Activated naive CD4-positive, alpha-beta T cell treated with anti-CD3 and anti-CD28 coated beads, Interleukin-2, amount 50 U/mL, for 16 hours (primary cell): ENCODE measurements at places on chromosomes 7 and 10.

DNA sequence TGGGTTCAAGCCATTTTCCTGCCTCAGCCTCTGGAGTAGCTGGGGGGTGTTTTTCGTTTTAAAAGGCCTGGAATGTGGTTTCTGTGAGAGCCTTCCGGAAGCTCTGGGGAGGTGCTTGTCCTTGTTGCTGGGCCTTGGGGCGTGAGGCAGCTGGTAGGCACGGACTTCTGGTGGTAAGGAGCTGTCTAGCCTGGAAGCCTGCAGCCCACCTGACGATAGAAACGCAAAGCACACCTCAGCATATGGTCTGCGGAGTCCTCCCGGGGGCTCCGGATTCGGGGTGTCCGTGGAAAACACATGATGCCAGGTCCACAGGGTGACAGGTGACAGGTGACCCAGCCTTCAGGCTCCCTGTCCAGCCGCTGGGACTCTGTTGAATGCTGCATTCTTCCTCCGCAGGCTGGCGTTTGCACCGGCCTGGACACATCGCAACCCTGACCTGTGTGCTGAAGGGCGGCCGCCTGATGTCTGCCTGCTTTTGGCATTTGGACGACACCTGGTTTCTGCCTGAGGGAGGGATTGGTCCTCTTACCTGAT is 37.3 kb downstream of the INPP5A start:
- DNase-seq = no peak

GRCh38 chr10:43064331-43065075 is 12.4 kb upstream of the RET start:
- no peak for DNase-seq

GRCh38 chr10:82817676-82818422 is 942.9 kb downstream of the NRG3 start:
- no peak for DNase-seq

GRCh38 chr7:100686201-100686821 is 7.7 kb downstream of the GIGYF1 start:
- DNase-seq = no peak

DNA sequence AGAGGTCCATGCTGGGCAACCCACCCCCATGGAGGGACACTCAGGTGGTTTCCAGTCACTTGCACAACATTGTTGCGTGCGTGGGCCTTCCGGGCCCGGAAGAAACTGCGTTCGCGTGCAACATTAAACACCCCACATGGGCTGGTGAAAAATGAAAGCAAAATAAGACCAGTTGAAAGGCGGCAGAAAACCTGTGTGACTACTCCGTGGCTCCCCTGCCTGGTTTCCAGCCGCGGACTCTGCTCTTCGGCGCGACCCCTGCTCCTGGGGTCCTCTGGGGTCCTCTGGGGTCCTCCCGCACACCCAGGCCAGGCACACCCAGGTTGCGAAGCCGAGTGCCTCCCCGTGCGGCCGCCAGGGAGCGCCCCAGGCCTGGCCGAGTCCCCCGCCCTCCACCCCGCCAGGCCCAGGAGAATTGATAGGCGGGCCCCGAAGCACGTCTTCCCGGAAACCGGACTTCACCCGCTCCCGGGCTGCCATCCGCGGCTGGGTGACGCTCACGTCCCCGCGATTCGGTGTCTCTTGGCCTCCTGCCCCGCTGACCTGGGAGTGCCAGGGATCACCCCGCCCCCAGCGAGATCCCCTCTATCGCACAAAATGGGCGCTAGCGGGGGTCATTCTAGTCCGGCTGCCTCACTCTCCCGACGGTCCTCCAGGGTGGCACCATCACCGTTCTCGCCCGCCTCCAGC is 1.9 kb upstream of the SH2D4B start:
- peak; percentile 73 for DNase-seq

- DNase-seq = no peak
These were observed 804 bp downstream of the TMEM106B start for GRCh38 chr7:12211711-12212485.

DNA sequence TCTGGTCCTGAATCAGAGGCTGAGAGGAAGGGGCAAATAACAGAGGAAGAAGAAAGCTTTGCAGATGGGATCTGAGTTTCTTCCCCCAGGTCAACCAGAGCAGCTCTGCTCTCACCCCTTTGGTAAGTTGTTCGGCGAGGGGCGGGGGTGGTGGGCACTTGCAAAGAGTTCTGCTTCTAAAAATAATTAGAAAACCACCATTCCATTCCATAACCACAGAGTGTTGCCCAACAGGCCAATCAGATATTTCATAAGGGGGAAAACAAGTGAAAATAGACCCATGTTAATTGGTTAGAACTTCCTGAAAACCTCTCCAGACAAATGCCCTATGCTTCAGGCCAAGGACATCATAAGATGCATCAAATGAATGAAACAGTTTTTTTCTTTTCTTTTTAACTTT is 43.6 kb upstream of the R3HCC1L start:
- DNase-seq = no peak

GRCh38 chr10:121754666-121755065 is 156.4 kb upstream of the FGFR2 start:
- no peak for DNase-seq

GRCh38 chr10:30784897-30785605 is 155.5 kb upstream of the LYZL2 start:
- DNase-seq = peak; percentile 31

DNA sequence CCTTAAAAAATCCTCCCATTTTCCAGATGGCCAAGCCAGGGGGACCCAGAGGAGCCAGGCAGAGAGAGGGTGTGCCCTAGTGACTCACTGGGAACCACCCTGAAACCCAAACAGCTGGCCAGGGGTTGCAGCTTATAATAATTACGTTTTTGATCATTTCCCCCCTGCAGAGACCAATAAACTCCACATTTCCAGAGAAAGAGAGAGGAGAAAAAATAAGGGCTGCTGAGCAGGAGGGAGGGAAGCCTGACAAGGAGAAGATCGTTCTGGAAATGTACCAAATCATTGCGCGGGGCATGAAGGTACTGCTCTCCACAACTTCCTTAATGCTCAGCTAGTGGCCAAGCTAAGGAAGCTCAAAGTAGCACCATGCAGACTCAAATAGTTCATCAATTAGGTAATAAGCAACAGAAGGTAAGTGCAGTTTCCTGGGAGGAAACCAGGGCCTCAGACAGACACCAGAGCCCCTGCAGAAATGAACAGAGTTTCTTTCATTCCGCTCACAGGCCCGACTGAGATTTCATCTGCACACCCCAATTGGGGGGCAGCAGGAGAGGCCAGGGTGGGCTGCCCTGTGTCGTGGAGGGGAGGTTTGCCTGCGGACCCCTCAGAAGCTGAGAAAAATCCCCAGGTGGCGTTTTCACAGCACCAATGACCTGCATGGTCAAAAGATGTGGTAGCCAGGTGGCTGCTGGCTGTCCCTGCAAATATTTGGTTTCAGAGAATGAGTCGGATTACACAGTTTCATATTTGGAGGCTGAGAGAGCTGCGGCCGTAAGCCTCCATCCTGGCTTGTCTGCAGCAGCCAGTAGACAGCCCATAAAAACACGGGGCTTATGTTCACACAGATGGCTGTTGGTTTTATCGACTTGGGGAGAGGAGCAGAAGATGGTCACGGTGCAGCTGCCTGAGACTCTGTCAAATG is 153.2 kb upstream of the LYZL2 start:
- no peak for DNase-seq

DNA sequence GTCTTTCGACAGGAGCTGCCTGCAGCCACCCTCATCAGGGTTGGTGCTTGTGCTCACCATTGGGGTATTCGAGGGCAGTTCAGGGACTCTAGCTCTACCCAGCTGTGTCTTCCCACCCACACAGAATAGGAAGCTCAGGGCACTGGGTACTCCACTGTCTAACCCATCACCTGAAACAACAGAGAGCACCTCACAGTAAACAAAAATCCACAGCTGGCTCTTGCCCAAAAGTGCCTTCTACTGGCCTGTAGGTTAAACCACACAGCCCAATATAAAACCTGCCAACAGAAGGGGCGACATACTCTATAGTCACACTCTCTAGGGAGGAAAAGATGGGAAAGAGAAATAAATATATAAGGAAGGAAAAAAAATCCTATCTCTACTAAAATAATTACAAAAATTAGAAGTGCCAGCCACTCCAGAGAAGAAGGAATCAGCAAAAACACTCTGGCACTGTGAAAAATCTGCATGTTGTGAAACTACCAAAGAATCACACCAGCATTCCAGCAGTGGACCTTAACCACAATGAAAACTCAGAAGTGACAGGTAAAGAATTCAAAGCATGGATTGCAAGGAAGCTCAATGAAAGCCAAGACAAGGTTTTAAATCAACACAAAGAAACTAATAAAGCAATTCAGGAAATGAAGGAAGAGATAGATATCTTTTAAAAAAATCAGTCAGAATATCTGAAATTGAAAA is 110.0 kb downstream of the HGF start:
- DNase-seq = no peak

- DNase-seq = peak; percentile 62
These were observed 62.3 kb upstream of the LBX1 start for GRCh38 chr10:101291331-101292193.

GRCh38 chr7:674454-675410 is 51.8 kb upstream of the DNAAF5 start:
- no peak for DNase-seq

- DNase-seq = peak; percentile 28
These were observed 304.6 kb downstream of the PRPF18 start for GRCh38 chr10:13891128-13892000.

GRCh38 chr10:123797813-123798212 is 93.8 kb downstream of the CPXM2 start:
- DNase-seq = no peak

DNA sequence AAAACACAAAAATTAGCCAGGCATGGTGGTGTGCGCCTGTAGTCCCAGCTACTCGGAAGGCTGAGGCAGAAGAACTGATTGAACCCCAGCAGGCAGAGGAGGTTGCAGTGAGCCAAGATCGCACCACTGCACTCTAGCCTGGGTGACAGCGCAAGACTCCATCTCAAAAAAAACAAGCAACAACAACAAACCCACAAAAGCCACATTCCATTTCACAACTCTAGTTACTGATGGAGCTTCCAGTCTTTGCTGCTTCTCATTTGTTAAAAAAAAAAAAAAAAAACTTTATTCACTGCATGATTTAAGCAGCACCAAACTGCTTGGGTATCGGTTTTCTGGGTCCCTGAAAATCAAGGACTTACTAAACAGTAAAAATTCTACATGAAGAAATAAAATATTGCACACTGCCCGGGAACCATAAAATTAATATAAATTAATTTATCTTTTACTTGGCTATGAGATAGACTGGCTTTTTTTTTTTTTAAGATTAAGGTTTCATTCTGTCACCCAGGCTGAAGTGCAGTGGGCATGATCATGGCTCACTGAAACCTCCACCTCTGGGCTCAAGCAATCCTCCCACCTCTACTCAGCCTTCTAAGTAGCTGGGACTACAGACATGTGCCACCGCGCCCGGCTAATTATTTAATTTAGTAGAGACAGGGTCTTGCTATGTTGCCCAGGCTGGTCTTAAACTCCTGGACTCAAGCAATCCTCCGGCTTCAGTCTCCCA is 42.0 kb downstream of the SRPK2 start:
- DNase-seq = no peak

- no peak for DNase-seq
These were observed 25.2 kb upstream of the PRR15 start for GRCh38 chr7:29538389-29538788.

DNA sequence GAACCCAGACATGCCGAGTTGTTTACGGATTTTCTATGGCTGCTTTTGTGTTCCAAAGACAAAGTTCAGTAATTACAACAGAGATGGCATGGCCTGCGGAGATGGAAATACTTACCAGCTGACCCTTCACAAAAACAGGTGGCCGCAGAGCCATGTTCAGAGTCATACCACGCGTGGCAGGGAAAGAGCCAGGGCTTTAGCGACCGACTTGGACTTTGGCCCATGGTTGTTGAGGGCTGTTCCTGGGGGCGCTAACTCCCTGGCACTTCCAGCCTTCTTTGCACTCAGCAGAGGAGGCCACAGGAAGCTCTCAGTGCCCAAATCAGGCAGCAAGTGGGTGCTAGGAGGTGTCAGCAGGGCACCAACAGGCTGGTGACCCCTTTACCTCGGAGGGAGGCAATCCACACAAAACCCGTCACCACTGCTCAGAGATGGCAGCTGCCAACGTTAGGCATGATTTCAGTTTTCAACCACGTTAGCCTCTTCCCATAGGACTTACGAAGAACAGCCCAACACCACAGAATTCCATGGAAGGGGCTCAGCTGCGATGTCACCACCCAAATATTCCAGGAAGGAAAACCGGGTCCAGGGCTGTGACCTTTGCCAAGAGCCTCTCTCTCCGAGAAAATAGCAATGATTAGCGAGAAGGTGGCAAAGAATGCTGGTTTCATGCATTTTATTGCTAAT is 21.4 kb upstream of the CNPY1 start:
- no peak for DNase-seq

GRCh38 chr7:79403451-79403850 is 50.0 kb downstream of the MAGI2 start:
- DNase-seq = no peak

DNA sequence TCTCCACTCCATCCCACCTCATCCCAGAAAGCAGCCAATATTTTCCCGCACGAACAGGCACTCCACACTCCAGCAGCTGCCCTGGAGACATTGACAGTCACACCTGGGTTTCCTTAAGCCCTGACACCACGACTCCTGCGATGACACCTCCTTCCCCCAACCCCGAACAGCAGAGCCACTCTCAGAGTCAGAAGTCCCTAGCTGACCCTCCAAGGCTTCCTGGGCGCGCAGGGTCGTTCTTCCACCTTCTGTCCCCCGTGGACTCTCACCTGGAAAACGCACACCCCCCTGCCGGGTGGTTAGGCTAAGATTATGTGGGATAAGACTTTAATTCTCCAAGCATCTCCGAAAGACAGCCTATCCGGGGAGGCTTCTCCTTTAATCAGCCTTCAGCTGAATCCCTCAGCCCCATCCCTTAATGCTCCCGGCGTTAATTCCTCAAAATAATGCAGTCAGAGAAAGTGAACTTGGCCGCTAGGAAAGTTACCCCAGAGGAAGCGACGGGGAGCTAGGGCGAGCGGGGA is 1.1 kb downstream of the DENND11 start:
- DNase-seq = no peak

- peak; percentile 46 for DNase-seq
These were observed 66.4 kb downstream of the EXOC6 start for GRCh38 chr10:92914478-92915325.

DNA sequence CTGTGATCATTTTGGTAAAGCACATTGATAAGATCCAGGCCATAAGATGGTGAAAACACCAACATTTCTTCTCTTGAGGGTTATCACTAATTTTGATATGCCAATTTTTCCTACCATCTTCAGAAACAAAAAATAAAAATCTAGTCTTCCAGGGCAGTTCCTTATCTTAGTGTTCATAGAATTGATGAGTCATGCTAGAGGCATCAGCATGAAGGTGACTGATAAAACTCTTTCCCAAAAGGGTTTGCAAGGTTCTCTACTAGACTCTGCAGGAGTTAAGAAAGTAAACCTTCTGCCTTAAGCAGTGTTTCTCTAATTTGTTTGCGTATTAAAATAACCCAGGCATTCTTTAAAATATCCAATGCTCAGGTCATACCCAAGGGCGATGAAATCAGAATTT is 483.1 kb upstream of the CNTNAP2 start:
- DNase-seq = no peak

- no peak for DNase-seq
These were observed 49.7 kb downstream of the NRAP start for GRCh38 chr10:113613977-113614690.
